ENCODE measurements at places on chromosomes 1 and 21.

DNA sequence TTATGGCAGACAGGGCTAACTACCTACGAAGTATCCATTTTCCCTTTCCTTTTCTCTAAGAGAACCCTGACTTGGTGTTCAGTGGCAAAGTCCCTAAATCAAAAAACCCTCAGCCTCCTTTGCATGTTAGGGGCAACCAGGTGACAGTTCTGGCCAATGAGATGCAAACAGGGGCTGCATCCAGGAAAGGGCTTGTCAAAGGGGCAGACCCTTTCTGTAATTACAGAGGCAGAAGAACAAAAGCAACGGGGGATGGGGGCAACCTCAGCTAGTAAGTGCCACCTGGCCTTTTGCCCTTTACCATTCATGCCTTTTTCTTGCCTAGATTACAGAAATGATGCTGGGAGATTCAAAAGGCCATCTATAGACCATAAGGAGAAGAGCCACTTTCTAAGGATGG lies 34.4 kb downstream of the GLUL start:
- DNase-seq: no peak

GRCh38 chr1:11527541-11528452 lies 48.8 kb downstream of the DISP3 start:
- no peak for DNase-seq

DNA sequence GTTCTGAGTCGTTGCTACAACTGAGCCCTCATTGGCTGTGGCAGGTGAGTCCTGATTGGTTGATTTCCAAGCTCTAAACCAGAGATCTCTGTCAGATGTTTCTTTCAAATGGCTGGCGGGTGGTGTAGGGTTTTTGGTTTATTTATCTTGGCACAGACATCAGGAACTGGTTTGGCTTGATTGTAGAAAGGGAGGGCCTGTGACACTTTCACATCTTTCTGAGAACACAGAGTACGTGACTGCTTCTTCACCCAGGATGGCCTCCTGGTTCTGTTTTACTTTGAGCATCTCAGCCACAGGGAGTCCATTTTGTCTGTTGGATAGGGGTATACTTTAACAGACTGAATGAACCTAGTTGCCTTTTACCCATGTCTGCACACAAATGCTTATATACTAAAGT lies 89.4 kb upstream of the GPR52 start:
- DNase-seq: no peak

GRCh38 chr1:109249654-109250401 lies 489 bp downstream of the CELSR2 start:
- no peak for DNase-seq

DNA sequence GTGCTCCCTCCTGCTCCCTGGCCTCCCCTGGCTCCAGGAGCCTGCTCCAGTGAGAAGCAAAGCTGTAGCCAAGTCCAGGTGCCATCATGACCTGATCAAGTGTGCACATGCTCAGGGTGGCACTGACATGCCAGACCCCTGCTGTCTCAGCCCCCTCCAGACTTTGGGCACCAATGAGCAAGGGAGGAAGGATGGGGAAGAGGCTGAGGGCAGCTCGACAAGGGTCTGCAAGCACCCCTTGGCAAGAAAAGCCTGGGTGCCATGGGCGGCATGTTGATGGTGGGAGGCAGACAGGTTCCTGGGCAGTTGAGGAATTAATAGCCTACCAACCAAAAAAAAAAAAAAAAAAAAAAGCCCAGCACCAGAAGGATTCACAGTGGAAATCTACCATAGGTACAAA lies 942.6 kb upstream of the PRMT6 start:
- DNase-seq: no peak

DNA sequence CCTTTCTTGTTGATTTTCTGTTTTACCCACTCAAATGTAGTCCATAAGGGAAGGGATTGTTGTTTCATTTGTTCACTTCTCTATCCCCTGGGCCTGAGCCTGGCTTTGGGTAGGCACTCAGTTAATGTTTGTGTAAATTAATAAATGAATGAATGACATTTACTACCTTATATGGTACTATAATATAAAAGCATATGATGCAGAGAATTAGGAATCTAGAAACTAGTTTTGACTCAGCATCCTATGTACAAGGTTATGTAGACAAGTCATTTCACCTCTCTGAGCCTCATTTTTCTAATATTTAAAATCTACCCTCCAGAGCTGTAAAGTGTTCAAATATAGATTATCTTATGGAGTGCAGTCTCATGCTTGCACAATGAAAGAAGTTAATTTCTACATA lies 68.9 kb upstream of the S1PR1 start:
- no peak for DNase-seq

- no peak for DNase-seq
These were observed 92.3 kb upstream of the NBPF6 start for GRCh38 chr1:108357802-108358201.

DNA sequence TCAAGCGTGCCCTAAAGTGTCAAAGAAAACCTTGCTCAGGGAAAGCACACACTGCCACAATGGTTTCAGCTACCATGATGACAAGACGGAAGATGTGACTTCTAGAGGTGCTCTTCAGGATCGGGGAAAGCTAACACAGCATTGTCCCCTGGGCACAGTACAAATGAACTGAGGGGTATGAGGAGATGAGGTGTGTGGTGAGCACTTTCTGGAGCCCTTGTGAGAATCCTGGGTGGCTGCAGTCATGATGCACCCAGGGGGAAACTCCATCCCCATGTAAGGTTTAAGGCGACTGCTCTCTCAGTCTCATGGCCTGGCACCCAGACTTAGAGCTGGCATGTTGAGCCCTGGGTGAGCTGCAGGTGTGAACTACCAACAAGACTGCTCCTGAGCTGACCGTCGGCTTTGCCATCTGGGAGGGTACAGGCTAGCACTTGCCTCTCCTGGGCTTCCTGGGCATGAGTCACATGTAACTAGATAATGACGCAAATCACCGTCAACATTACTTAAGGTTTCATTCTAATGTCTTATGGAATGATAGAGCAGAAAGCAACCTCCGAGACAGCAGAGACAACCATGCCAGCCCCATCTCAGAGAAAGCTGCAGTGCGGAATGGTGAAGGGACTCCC lies 144.6 kb downstream of the CLIC6 start:
- DNase-seq: no peak

DNA sequence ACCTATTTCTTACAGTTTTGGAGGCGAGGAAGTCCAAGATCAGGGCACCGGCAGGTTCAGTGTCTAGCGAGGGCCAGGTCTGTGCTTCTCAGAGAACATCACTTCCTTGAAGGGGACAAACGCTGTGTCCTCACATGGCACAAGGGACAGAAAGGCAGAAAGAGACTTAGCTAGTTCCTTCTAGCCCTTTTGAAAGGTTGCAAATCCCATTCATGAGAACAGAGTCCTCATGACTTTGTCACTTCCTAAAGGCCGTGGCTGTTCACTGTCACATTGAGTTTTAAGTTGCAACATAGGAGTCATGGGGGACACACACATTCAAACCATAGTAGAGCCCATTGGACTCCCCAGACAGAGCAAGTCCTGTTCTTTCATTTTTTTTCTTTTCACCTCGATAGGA lies 27.4 kb downstream of the PER3 start:
- DNase-seq: no peak

DNA sequence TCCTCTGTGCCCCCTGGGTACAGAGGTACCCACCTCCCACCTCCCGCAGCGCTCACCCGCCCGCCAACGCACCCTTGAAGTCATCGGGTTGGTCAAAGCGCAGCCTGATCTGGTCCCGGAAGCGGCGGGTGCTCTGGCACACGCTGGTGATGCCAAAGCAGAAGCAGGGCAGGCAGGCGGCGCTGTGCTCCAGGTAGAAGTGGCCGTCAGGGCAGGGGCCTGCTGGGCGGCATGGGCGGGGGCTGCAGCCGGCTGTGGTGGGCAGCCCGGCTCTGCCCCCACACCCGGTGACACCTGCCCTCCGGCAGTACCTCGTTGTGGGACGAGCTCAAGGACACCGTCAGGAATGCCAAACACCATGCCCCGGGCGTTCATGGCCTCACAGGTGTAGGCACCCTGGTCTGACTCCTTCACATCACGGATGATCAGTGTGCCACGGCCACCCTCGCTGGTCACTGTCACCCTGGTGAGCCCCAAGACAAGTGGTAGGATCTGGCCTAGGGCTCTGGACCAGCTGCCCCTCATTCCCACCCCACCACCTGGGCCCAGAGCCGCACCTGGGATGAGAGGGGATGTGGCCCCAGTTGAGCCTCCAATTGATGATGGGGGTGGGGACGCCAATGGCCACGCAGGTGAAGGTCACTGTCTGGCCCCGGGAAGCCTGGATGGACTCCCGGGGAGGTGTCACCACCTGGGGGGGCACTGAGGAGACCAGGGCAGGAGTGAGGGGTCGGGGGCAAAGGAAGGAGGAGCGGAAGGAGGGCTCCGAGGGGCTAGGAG lies 52.5 kb downstream of the HSPG2 start:
- DNase-seq: no peak

DNA sequence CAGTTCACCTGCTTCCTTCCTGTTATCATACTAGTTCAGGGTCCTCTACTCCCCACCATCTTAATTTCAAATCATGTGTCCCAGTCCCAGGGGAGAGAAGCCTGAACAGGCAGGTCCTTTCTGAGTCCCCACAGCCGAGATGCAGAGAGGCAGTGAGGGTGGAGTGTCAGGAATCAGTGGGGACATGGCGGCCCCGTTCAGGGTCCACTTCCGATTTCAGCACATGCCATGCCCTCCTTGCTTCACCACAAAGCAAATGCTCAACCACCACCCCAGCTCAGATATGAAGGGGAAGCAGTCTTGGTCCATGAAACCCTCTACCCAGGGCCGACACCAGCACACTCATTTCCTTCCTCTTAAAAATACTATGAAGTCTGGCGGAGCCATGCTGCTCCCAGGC lies 5.2 kb upstream of the SEMA4A start:
- DNase-seq: no peak

DNA sequence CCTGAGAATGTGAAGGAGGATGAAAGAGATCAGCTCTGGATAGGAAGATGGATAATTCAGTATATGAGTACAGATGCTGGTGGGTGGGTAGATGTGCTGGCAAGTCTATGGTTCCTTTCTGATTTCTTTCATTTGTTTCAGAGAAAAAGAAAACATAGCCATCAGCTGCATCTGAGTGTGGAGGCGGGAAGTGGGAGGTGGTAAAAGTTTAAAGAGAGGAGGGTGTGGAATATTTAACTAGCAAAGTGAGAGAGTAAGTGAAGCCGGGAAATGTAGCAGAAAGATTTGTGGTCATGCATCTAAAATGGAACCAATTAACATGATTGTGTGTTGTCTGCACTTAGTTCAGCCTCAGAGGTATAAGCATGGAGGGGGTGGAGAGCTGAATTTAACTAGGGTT lies 16.4 kb downstream of the RPE65 start:
- DNase-seq: no peak

DNA sequence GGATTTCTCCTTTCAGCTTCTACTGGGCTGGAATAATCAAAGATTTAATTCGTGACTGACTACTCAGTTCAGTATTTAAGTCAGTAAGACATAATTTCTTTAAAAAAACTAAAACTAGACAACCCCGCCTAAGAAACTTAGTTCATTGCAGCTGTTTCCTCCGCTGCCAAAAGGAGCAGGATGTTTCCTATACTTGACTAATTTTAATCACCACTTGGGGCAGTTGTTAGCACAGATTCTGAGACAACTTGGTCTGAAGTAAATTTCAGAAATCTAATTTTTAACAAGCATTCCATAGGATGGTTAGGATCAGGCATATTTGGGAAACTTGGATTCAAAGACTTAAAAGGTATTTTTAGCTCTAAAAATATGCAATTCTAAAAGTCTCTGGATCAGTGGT lies 34.0 kb downstream of the EPRS1 start:
- DNase-seq: no peak

- no peak for DNase-seq
These were observed 198.1 kb upstream of the USP24 start for GRCh38 chr1:55413286-55413685.

GRCh38 chr1:119467857-119468668 lies 38.9 kb upstream of the HSD3B1 start:
- no peak for DNase-seq

DNA sequence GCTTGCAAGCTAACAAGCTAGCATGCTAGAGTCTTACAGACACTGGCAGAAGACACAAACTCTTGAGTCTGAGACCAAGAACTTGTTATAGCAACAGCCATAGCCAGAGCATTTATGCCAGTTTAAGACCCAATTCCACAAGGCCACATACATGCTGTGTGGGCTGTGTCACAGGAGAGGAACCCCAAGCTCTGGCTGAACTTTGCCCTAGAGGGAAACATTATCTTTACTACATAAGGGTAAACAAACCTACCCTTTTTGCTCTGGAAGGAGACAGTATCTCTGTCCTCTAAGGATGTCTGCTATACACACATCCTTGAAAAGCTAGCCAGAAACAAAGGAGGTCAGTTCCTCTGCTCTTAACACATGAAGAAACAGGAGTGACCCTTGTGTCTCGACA lies 70.3 kb downstream of the HSF2BP start:
- no peak for DNase-seq

GRCh38 chr1:84719543-84720217 lies 29.4 kb upstream of the SSX2IP start:
- no peak for DNase-seq

- DNase-seq: no peak
These were observed 1.5 kb downstream of the F13B start for GRCh38 chr1:197065559-197065958.

DNA sequence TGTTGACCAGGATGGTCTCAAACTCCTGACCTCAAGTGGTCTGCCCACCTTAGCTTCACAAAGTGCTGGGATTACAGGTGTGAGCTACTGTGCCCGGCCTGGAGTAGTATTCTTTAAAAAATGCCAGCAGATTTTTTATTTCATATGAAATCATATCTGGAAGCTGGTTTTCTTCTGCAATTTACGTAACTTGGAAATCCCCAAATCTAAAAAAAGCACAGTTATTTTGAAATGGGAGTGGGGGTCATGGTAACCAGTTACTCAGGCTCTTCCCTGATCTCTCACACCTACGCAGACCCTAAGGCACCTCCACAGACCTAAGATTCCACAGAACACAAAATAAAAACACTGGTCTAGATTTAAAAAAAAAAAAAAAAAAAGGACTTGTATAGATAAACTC lies 219.8 kb downstream of the DAB1 start:
- DNase-seq: no peak

Measured in activated T-cell treated with anti-CD3 and anti-CD28 coated beads for 48 hours (primary cell).